ENCODE measurements at places on chromosomes 2 and 18.
A peak's percentile ranks its signal among the peaks of the same experiment; 100 is the strongest.

DNA sequence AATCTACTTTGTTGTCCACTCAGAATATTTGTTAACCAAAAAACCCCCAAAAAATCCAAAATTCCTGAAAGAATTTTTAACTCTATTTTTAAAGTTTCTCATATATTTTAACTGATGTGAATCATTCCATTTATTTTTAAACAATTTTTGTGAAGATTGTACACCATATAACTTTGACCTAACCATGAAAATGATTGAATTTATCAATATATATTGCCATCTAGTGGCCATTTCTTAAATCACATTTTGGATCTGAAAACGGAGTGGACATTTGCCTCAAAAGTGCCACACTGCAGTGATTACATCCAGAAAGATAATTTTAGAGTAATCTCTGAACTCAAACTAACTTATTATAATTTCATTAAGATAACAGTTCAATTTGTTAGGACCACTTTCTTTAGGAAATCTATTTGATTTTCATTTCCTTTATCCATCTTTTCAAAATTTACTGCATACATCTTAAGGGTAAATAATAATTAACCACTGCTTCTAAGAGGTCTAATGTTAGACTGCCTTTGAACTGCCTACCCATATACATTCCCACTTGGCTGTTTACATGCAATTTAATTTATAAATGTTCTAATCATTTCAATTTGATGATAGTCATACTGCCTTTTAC lies 71.1 kb downstream of the DSC3 start:
- peak; percentile 43 for DNase-seq

GRCh38 chr2:100632759-100633158 lies 70.0 kb downstream of the PDCL3 start:
- DNase-seq = no peak

- no peak for DNase-seq
Measured at GRCh38 chr2:55498582-55498981, 20.9 kb upstream of the CFAP36 start.

GRCh38 chr2:145380436-145381017 lies 860.6 kb upstream of the ZEB2 start:
- DNase-seq = peak; percentile 78

GRCh38 chr2:218964041-218964771 lies 4.7 kb downstream of the CDK5R2 start:
- DNase-seq = peak; percentile 80

DNA sequence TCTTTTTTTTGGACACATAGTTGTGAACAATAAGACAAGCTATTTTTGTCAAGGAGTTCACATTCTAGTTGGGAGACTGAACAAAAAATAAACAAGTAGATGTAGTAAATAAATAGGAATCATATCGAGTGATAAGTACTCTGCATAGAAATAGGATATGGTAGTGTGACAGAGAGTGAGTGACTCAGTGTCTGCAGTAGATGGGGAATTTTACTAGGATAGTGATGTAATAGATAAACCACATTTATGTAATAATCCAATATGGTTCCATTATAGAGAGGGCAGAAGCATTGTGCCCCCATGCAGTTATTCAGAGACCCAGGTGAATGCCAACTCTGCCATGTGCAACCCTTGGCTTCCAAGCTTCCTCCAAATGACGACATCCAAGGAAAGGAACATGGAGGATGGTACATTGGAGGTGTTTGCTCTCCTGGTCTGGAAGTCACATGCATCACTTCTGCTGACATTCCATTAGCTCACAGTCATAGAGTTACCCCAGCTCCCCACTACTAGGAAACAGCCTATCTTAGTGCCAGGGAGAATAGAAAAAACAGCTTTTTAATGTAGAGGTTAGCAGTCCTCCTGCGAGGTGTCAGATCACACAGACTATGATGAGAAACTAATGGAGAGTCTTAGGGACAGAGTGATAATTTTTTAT lies 595.4 kb downstream of the NYAP2 start:
- no peak for DNase-seq

DNA sequence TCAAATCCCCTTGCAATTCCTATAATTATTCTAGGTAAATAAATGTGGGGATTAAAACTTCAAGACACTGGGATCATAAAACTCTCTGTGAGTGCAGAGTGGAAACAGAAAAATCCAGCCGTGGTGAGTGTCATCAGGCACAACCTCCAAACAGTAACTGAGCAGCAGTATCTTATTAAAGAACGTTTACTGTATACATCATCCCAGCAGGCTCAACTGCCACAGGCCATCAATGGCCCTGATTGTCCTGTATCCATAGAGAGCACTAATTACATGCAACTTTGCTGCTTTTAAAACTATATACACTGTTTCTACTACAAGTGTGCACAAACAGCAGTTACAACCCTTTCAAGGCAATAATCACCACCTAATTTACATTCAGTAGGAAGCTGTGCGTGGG lies 23.9 kb downstream of the GAREM1 start:
- DNase-seq = no peak

- peak; percentile 98 for DNase-seq
Measured at GRCh38 chr2:46967990-46968647, 52.5 kb upstream of the MCFD2 start.

DNA sequence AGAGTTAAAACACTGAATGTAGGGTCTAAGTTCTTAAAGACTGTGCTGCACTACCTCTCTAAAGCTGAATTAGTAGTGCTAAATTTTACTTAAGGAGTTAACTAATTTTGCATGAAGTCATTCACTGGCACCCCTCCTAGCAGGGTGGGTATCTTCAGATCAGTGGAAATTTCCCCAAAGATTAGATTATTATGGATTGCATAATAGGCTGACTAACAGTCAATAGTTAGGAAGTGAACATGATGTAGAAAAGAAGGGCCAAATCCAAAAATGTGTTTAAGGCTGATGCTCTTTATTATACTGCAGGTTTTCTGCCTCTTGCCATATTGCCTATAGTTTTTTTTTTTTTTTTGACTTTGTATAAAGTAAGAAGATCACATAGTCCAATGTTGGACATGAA lies 5.2 kb downstream of the ZNF638 start:
- peak; percentile 88 for DNase-seq

DNA sequence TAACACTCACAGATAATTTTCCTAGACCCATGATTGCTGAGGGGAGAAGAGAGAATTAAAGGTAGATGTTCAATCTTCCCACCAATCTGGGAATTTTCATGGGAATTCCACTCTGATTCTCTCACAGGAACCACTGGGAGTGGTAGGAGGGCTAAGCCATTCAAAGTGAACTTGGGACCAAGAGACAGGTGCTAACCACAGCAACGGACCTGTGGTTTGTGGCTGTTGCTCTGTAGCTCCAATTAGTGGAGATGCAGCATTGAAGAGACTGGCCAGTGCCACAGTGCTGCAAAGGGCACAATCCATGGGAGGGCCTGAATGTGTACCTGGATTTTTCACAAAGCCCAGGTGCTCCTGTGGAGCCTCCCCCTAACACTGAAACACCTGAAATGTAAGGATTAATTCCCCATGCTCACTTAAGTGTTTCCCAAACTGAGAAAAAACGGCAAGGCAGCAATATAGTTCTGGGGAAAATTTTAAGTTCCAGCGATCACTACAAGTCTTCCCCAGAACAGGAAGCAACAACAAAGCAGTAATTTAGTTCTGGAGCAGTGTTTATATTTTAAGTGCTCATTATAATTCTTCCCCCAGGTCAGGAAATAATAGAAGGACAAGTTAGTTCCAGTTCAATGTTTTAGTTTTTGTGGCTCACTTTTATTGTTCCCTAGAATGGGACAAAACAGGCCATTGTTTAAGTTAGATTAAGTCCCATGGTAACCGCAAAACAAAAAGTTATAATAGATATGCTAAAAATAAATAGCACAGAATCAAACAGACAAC lies 1045.8 kb downstream of the CNTNAP5 start:
- DNase-seq = no peak

DNA sequence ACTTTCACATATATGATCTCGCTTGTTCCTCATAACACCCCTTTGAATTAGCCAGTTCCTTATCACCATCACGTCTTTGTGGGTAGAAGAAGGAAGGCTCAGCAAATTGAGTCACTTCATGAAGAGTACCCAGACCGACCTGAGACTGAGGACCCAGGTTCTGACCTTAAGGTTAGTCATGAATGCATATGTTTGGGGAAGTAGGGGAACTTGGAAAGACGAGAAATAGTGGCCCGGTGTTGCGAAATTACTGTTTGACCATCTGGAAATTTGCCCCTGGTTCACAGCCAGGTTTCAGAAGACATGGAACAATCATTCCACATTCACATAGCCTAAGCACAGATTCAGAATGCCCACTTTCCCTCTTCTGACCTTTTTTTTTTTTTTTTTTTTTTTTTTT lies 59.8 kb downstream of the MEIS1 start:
- DNase-seq = peak; percentile 92

DNA sequence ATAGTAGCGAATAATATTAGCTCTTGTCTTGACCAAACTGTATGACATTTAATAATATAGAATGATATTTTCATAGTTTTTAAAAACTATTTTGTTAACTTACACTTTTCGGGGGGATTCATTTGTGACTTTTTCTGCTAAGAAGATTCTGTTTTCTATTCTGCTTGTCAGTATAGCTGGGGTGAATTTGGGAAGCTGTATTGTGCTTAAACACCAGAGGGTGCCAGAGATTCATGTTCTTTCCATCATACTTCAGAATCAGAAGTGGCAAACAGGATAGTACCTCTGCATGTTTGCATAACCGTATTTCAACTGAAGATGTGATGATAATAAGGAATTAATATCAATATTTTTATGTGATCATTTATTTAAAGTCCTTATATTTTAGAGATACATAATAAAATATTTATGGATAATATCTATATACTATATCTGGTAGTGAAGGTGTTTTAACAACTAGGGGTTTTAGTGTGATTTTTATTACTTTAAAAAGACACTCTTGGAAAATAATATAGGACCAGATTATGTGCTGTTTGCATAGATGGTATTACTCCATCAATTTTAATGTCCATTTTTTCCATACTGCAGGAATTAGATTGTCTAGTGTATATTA lies 81.0 kb downstream of the TAF4B start:
- DNase-seq = peak; percentile 78

GRCh38 chr2:75284345-75284744 lies 85.0 kb upstream of the TACR1 start:
- DNase-seq = no peak

DNA sequence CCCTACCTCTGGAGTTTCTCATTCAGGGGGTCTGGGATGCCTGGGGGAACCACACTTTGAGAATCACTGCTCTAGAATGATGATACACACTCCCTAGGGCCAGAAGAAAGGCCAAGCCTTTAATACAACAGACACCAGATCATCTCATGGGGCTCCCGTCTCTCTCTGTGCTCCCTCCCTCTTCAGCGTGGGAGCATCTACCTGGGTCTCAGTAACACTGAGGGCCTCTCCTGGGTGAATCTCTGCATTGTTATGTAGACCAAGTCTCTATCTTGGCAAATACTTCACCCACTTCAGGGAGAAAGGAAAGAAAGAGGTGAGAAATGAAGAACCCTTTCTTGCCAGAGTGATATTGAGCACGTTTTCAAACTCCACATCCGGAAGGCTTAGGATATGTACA lies 146.8 kb upstream of the MSH6 start:
- DNase-seq = no peak

DNA sequence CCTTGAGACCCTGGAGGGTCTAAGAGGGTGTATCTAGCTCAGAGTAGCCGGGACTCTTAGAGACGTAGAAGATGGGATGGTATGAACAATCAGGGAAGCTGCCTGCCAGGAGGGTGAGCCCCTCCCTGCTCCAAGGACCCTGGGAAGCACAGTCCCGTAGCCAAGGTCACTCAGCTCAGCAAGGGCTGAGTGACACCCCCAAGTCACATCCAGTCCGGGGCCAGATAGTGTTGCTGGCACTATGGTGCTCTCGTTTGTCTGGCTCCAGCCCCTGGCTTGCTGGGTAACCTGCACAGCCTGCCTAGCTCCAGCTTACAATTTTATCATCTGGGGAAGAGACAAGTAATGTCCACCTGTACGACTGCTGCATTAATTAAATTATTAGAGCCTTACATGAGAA lies 22.3 kb downstream of the REEP1 start:
- no peak for DNase-seq

DNA sequence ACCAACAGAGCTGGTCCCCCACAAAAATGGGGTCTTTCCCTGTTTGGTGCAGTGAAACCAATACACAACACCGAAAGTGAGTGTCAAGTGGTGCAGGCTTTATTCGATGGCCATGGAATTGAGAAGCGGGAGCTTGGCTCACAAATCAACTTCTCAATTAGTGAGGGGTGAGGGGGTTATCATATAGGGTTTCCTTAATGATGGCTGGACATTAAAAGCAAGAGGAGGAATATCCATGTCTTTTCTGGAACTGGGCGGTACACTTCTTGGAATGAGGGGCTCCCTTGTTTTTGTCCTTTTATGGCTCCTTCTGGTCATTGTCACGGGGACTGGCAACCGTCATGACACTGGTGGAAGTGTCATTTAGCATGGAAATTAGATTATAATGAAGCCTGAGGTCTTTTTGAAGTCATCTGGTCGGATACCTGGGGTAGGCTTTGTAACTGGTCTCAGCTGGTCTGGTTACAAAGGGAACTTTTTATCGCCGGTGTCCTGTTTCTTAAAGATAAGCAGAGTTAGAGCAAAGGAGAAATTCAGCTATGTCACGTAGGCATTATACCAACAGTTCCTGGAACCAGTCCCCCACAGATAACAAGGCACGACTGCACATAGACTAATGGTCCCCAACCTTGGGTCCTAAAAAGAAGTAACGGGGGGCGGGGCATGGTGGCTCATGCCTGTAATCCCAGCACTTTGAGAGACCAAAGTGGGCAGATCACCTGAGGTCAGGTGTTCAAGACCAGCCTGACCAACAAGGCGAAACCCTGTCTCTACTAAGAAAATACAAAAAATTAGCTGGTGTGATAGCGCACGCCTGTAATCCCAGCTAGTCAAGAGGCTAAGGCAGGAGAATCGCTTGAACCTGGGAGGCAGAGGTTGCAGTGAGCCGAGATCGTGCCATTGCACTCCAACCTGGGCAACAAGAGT lies 93.5 kb upstream of the NDUFV2 start:
- DNase-seq = no peak

- peak; percentile 85 for DNase-seq
Measured at GRCh38 chr2:183059561-183059960, 19.0 kb upstream of the DUSP19 start.

DNA sequence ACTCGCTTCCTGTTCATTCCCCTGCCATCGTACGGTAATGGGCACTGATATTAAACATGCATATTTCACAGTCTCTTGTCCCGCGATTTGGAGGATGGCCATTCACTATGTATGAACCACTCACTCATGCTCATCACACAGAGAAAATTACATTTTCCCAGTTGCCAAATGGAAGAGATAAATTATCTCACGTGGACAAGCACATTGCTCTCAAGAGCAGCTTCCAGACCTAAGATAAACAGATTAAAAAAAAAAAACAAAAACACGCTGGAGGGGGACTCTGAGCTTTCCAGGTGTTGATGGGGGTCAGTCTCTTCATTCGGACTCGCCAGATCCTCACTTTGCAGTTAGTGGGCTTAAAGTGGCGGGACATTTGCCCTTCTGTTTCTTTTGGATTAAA lies 1.7 kb upstream of the MAPK4 start:
- no peak for DNase-seq

DNA sequence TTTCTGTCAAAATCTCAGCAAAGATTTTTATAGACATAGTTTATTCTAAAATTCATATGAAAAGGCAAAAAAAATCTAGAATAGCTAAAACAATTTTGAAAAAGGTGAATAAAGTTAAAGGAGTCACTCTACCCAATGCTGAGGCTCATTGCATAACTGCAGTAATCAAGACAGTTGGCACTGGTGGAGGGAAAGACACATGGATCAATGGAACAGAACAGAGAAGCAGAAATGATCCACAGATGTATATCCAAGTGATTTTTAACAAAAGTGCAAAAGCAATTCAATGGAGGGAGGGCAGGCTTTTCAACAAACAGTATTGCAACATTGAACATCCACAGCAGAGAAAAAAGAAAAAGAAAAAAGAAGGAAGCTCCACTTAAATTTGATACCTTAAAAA lies 162.8 kb downstream of the RBM43 start:
- DNase-seq = no peak
